ENCODE measurements at places on chromosomes 2 and 18.

GRCh38 chr2:169768262-169768995 lies 30.2 kb upstream of the SSB start:
- no peak for DNase-seq

- no peak for DNase-seq
Measured at GRCh38 chr2:18777250-18777812, 188.0 kb upstream of the NT5C1B start.

DNA sequence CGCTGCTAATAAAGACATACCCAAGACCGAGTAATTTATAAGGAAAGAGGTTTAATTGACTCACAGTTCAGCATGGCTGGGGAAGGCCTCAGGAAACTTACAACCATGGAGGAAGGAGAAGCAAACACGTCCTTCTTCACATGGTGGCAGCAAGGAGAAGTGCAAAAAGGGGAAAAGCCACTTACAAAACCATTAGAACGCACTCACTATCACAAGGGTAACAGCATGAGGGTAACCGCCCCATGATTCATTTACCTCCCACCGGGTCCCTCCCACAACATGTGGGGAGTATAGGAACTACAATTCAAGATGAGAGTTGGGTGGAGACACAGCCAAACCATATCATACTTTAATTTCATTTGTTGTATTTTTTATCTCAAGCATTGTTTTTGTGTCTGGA lies 67.5 kb downstream of the ATP9B start:
- DNase-seq: no peak

DNA sequence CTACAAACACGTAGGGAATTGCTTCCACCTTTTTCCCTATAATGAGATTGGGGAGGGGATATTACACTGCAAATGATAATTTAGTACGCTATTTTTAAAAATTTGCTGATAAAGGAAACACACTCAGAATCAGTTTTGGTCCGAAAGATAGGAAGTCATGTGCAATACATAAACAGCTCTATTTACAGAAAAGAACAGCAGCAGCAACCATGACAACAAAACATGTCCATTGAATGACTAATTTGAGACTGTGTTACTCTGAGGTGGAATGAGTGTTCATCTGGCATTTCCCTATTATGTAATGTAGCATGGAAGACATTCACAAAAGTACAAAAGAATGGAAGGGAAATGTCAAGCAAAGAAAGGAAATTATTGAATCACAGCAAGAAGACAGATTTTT lies 337.2 kb downstream of the NBAS start:
- peak; percentile 90 for DNase-seq

- no peak for DNase-seq
Measured at GRCh38 chr18:39345321-39345720, 1779.7 kb upstream of the CELF4 start.

DNA sequence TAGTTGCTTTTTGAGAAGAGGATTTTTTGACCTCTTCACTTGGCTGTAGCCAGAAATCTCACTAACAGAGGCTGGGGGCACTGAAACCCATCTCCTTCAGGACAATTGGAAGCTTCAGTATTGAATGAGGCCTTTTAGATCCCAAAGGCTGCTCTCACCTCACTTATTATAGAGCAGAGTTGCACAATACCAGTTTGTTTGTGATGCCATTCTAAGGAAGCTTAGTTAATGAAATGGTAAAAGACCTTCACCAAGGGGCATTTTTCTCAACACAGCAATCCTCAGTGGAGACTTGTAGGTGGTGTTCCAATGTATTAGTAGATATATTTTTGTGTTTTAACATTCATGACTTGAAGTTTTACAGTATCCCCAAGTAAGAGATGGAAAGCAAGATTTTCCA lies 71.0 kb upstream of the RFX8 start:
- DNase-seq: no peak

DNA sequence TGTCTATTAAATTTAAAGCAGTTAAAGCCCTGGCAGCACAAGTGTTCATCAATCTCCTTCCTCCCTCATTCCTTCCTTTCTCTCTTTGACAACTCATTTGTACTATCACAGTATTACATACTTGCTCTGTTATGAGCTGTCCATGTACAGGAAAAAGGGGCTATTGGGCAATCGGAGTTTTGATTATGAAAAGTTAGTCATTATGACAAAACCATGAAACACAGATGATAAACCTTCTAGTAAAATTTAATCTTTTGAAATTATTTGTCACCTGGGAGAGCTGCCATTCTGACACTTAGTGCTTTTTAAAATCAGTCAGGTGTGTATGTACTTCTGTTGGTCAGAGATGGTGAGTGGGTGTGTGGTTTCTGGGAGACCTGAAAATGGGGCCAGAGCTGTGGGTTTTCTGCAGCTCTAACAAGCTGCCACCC lies 39.4 kb downstream of the MAP4K4 start:
- peak; percentile 66 for DNase-seq

DNA sequence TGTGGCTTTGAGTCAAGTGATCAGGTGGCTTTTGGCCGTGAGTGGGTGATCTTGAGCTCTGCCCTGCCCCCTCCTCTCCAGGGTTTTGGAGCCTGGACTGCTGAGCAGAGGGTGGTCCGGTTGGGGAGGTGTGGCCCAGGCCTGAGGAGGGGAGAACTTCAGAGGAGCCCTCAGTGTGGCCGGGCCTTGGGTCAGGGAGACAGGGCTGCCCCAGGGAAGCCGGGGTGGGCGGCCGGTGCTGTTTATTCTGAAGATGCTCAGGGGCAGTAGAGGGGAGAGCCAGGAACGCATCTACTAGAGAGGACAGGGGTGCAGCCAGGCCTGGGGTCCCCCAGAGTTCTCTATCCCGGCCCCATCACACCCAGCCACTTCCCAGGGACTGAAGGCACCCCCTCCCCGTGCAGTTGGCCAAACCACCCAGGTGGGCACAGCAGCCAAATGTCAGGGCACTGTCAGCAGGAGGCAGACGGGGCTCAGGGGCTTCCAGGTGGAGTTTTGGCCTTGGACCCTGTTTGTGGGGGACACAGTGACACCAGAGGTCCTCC lies 963 bp downstream of the ERFE start:
- DNase-seq: no peak

Measured in renal cortical epithelial cell (primary cell).